Tibial nerve (tissue), 4 donors: ENCODE measurements at places on chromosomes 11 and 22.

- DNase-seq, result no peak
Measured at GRCh38 chr11:71370895-71371673, 77.1 kb downstream of the DHCR7 start.

GRCh38 chr11:59818572-59818971, 8.0 kb upstream of the MRPL16 start:
- no peak for DNase-seq

- DNase-seq, result no peak
Measured at GRCh38 chr11:72391638-72392423, 42.5 kb downstream of the CLPB start.

DNA sequence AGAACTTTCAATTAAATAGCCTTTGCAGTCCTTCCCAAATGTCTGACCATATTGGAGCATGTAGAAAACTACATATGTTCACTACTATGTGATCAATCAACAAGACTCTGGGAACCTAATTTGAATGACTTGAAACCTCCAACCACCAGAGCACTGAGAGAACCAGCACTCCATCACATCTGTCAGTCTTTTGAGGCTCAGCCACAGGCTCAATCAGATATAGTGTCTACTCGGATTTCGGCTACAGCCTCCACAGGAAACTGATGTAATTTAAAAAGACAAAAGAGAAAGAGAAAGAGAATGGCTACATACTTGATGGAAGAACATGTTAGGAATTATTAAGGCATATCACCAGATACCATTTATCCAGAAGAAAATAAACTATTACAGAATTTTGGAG, 859.0 kb downstream of the FAM181B start:
- no peak for DNase-seq

DNA sequence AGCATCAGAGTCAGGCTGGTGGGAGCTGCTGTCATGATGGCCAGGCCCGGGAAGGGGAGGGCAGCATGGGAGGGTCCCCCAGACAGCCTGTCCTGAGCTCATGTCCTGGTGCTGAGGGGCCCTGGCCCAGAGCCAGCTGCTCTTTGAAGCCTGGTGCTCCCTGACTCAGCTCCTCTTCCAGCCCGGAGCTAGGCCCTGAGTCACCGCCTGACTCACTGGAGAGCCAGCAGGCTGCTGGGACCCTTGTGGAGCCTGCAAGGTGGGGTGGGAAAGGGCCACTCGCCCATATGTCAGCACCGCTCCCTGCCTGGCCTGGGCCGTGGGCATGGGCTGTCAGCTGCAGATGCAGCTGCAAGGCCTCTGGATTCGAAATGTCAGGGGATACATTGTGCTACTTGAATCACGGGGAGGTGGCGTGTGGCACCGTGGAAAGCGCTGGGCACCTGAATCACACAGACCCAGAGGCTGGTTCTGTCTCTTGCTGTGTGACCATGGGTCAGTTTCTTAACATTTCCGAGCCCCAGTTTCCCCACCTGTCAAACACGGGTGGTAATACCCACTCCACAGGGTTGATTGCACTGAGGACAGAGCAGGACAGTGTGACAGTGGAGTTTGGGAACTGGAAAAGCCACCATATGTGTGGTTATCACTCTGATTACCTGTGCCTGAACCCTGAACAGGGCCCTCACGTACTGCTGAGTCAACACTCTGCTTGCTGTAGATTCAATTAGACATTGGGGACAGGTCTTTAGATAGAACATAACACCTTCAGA, 4.4 kb downstream of the CACNA1I start:
- no peak for DNase-seq

DNA sequence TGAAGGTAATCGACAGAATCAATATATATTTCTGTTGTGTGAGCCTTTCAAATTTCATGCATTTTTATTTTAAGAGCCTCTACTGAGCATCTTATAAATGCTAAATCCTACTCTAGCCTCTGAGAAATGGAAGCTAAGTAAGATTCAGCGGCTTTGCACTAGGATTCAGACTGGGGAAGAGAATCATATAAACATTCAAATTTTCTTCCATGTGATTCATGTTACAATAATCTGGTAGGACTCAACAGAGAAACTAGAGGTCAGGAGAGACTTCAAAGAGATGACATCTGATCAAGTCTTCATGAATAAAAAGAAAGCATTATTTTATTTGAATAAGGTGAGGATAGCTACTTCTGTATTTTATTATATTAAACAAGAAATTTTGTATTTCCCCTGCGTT, 538.9 kb downstream of the DLG2 start:
- DNase-seq, result no peak
